ENCODE measurements at places on chromosomes 1 and 21.

DNA sequence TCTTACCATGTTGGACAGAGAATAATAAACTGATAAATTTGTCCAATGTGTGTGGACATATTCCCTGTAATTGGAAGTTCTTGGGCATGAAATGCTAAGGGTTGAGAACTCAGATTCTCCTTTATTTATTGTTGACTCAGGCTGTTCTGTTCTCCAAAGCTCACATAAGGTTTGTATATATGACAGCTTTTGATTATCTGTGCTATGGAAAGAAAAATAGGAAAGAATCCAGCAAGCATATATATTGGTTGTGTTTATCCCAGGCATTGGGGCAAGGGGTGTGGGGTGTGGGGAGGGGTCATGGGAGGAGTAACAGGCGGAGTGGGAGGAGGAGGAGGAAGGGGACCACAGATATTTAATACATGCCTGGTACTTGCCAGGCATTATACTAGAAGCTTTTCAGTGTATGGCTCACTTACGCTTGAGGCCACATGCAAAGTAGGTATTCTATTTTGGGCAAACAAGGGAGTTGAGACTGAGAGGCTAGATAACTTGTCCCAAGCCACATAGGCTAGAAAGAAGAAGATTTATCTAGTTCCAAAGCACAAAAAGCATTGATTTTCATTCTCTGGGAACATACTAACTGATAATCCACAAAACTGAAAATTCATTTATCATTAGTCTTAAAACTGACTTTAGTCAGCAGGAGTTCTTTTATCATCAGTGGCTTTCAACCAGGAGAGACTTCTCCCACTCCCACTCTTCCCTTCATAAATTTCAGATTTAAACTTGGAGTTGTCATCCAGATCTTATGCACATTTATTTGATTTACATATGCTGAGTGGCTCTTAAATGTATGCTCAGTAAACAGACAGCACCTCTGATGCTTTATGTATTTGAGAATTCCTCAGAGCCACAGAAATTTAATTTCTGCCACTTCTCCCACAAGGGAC, 27.2 kb downstream of the NGF start:
- DNase-seq, result no peak

GRCh38 chr1:166057650-166058049, 109.2 kb downstream of the FAM78B start:
- no peak for DNase-seq

DNA sequence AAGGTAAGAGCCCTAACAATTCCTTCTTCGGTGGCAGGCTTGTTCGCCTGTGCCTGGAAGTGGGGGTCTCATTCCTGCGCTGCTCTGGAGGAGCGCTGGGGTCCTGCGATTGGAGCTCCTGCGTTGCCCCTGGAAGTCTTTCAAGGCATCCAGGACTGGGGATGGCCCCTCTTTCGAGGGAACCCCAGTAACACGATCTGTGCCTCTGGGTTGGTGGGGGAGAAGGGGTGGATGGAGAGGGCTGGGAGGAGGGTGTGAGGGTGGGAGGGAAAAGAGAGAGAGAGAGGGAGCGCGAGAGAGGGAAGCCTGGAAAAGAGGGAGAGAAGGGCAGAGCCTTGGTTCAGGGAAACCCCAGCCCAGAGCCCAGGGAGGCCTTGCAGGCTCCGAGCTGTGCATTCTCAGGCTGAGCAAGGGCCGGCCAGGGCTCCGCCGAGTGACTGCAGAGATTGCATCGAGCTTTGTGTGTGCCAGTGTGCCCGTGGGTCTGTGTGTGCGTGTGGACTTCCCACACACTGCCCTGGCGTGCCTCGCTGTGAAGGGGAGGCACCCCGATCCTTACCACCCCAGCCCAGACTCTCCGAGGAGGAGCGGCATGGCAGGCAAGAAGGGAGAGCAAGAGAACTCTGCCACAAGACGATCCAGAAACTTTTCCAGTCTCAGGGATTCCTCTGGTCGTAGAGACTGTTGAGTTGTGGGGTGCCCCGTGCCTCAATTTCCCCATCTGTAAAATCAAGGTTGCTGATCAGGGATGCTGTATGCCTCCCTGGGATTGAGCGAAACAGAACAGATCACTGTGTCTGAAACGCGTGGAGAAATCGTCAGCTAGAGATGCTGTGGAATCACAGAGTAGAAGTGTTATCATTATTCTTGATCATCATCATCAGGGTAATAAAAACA, 619 bp downstream of the BCL9 start:
- no peak for DNase-seq

GRCh38 chr1:41497056-41497440, 12.6 kb upstream of the EDN2 start:
- no peak for DNase-seq

- DNase-seq, result no peak
Measured at GRCh38 chr21:31903896-31904295, 31.1 kb downstream of the HUNK start.

- DNase-seq, result no peak
Measured at GRCh38 chr1:77541162-77541545, 141.3 kb downstream of the ZZZ3 start.

DNA sequence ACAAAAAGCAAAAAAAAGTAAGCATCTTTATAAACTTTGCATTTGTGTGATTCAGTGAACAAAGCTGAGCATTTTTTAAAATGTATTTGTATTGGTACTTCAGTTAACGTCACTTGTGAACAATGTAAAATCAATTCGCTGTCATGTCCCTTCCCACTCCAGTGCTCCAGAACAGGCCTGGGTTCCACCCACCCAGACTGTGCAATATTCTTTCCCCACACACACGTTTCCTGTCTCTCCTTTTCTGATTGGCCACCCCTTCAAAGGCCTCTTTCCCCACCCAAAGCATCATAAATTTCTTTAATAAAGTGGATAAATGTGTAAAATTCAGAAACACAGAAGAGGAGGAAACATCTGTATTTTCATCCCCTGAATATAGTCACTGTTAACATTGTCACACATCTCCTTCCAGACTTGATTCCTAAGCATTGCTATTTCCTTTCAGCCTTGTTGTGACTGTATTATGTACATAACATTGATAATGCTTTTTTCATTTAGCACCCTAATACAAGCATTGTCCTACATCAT, 12.0 kb downstream of the CLEC20A start:
- DNase-seq, result no peak

DNA sequence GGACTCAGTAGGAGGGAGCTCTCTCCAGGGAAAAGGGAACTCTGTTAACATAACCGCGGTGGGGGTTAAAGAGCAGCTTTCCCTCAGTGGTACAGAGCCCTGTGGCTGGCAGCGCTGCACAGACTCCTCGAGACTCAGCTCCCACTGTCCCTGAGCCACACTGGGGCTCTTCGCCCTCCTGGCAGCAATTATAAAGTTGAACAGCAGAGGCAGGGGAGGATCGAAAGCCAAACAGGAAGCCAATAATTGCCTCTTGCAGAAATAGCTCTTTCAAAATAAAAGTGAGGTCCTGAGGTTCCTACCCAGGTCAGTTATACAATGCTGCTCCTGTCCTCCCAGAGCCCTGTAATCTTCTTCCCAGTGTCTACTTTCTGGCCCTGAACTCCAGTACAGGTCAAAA, 77.0 kb downstream of the FAM78B start:
- DNase-seq, result no peak

DNA sequence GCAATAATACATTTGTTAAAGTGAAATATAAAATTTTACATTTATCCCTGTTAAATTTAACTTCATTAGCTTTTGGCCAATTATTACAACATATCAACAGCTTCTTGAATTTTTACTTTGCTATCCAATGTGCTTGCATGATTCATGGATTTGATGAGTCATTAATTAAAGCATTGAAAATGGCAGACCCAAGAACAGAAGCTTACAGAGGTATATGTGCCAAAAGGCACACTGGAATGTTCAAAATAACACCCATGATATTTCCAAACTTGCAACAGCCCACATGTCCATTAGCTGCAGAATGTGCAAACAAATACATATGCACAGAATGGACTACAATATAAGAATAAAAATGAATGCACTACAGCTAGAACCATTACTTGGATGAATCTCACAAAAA, 76.4 kb upstream of the MAN1A2 start:
- no peak for DNase-seq

- no peak for DNase-seq
Measured at GRCh38 chr1:205794011-205794730, 18.8 kb downstream of the SLC41A1 start.

DNA sequence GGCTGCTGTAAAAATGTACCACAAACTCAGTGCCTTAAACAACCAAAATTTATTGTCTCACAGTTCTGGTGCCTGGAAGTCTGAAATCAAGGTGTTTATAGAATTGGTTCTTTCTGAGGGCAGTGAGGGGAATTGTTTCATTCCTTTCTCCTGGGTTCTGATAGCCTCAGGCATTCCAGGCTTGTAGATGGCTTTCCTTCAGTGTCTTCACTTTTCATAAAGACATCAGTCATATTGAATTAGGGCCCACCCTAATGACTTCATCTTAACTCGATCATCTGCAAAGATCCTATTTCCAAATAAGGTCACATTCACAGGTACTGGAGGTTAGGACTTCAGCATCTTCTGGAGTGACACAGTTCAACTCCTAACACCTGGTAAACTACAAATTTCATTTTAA, 15.0 kb downstream of the CDKN2C start:
- no peak for DNase-seq

DNA sequence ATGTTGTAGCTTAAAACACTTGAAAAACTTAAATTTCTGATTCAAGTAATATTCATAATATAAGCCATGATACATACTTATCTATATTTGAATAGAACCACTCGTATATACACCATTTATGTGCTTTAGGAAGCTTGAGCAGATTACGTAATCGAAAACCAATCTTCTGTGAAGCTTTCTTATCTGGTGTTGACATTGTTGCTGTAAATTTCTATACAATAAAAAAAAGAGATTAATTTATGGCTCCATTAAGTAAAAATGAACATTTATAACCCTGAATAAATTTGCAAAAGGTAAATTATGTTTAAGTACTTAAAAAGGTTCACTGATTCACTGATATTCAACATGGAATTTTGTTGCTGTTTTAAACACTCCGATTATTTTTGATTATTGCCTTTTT, 21.4 kb downstream of the LIN9 start:
- DNase-seq, result no peak

- no peak for DNase-seq
Measured at GRCh38 chr1:77977989-77978292, 931 bp downstream of the FUBP1 start.

- DNase-seq, result peak; percentile 14
Measured at GRCh38 chr21:44618909-44619308, 7.0 kb downstream of the KRTAP10-8 start.

GRCh38 chr1:29461115-29461739, 224.9 kb downstream of the PTPRU start:
- no peak for DNase-seq

DNA sequence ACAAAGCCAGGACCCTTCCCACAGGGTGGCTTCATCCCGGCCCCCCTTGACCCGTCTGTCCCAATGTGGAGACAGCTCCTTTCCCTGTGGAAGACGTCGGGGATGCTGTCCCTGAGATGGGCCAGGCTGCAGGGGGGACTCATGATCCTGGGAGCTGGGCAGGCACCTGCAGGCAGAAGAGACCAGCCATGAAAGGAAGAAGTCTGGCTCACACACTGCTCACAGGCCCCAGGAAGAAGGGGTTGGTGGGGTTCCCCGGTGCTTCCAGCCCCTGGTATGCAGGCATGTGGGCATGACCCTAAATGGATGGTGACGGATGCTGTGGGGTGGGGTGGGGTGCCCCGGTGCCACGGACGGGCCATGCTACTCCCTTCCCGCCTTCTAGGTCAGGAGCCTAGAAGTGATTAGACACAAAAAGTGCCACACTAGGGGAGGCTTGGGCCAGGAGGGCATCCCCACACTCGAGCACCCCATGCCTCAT, 8.3 kb downstream of the ACTRT2 start:
- no peak for DNase-seq

- DNase-seq, result no peak
Measured at GRCh38 chr1:64663668-64664067, 81.2 kb upstream of the RAVER2 start.

GRCh38 chr1:86616871-86617270, 70.0 kb downstream of the CLCA4 start:
- DNase-seq, result no peak

DNA sequence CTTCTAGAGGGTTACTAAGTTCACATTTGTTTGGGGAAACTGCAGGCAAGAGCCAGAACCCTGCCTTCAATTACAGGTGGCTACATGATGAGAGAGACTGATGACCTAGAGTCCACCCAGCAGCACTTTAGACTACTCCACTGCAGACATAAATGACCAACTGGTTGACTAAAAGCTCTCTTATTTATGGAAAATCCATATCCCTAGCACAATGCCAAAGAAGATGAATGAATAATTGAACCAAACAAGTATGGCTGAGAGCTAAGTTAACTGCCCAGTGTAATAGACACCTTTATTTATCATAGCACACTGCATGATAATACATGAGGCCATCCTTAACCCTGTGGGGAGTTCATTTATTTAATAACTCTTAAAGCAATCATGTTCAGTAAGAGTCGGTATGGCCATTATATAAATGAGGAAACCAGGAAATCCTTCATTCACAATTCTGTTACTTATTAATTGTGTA, 60.4 kb downstream of the IL12RB2 start:
- DNase-seq, result no peak

DNA sequence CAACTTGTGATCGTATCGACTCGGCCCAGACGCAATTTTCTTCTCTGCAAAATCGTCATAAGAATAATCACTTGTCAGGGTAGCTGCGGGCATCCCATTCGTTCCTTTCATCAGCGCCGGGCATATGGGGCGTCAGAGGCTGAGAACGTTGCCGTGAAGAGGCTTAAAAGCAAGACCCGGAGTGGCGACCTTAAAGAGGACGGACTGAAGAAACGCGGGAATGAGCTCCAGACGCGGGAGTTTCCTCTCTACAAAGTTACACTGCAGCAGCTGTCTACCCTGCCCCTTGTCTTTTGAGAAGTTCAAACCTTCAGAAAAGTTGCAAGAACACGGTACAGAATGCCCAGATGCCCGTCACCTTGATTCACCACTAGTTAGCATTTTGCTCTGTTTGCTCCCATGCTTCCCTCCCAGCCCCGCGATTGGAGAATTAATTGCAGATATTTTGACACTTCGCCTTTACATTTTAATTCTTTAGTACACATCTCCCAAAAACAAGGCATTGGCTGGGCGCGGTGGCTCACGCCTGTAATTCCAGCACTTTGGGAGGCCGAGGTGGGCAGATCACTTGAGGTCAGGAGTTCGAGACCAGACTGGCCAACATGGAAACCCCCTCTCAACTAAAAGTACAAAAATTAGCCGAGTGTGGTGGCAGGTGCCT, 967 bp downstream of the CENPS start:
- no peak for DNase-seq

- DNase-seq, result no peak
Measured at GRCh38 chr21:28220680-28221079, 772.0 kb downstream of the LTN1 start.

- DNase-seq, result no peak
Measured at GRCh38 chr21:42356046-42356445, 5.3 kb upstream of the TFF2 start.

DNA sequence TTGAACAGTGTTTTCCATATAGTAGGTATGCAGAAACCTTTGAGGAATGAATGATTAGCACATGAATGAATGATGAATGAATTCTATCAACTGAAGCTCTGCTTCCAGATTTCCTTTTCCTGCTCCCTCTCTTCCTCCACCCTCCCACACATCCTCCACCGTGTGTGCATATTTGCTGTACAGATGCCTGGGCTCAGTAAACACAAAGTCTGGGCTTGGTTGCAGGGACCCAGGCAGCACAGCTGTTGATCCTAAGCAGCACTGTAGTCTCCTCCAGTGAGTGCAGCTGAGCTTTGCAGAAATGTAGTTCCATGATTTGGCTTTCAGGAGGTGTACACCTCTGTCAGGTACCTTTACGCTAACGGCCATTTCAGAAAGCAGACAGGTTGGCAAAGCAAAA, 611.7 kb downstream of the NUF2 start:
- DNase-seq, result no peak

- no peak for DNase-seq
Measured at GRCh38 chr1:40692429-40692895, 958 bp downstream of the NFYC start.

Measured in stimulated activated CD8-positive, alpha-beta memory T cell treated with anti-CD3 and anti-CD28 coated beads, Interleukin-15, amount 100 ng/mL, for 1 hour (primary cell).